ENCODE measurements at places on chromosomes 2 and 18.

DNA sequence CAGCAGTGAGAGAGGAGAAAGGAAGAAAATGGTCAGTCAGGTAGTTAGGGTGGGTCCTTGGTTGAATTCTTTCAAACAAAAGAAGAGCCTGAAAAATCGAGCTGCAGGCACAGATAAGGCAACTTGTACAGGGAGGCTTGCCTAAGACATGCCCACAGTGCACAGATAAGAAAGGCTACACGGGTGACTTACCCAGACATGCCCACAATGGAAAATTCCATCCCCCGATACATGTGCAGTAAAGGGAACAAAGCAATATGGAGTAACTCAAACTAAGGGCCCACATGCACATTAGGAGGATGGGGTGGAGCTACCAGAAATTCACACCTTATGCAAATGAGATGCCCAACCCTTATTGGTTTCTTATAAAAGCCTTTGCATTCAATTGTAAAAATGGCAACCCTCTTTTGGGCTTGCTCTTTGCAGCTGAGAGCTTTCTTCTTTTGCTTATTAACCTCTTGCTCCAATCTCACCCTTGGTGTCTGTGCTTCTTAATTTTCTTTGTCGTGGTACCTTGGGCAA lies 110.3 kb upstream of the RMP24 start:
- DNase-seq = no peak

- DNase-seq = no peak
Observed at GRCh38 chr2:15527074-15527739, 33.9 kb downstream of the NBAS start.

- DNase-seq = no peak
Observed at GRCh38 chr2:120250640-120251039, 2.0 kb upstream of the RALB start.

DNA sequence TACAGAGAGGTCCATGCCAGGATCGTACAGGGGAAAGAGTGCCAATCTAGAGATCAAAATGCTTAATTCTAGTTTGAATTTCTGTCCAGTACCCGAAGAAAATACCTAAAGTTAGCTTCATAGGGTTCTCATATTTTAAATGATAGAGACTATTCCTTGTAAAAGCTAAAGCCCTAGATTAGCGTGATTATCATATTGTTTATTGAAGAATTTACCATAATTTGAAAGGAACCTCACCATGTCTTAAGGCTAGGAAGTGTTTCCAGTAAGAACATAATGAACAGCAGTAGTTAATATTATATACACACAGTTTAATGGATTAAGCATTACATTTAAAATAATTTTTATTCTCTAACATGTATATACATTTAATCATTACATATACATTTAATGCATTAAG lies 68.5 kb downstream of the COBLL1 start:
- no peak for DNase-seq

DNA sequence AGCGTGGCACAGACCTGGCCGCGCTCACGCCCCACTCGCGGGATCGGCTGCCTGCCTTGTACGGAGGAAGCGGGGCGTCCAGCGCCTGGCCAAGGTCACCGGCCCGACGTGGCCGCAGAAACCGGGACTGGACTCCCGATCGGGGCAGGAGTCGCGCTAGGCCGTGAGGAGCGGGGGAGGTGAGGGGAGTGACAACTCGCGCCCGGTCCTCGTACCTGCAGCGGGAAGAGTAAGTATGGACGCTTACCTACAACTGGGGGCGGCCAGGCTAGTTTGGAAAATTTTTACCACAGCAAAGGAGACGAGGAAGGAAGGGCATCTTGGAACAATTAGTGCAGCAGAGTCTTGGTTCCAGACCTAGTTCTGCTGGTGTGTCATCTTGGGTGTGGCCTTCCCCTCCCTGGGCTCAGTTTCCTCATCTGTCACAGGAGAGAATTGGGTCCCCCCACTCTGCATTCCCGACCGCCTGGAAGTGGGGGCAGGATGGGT lies 693 bp downstream of the UBE2F start:
- DNase-seq = no peak

- no peak for DNase-seq
Observed at GRCh38 chr2:132415915-132416722, 486 bp upstream of the GPR39 start.

DNA sequence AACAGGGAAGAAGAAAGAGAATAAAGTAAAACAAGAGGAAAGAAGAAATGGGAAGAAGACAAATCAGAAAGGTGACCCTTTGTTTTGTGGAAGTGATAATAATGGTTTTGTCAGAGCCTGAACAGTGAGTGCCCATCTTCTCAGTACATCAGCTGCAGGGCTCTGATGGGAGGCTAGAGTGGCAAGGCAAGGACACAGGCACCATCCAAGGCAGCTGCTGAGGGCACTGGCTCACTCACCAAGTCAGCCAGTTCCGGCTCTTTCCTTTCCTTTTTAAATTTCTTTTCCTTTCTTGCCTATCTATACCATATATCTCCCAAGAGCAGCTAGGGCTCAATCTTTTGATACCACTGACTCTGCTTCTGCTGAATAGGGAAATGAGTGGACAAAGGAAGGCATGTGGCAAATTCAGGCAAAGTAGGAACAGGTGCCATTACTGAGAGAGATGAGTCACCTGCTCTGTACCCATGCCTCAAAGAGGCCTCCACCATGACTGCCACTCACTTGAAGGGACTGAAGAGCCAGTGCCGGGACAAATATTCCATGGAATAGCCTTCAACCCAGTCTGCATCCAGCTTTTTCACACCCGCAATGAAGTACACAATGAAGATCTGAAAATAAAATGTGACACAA lies 6.2 kb downstream of the GGCX start:
- DNase-seq = no peak

DNA sequence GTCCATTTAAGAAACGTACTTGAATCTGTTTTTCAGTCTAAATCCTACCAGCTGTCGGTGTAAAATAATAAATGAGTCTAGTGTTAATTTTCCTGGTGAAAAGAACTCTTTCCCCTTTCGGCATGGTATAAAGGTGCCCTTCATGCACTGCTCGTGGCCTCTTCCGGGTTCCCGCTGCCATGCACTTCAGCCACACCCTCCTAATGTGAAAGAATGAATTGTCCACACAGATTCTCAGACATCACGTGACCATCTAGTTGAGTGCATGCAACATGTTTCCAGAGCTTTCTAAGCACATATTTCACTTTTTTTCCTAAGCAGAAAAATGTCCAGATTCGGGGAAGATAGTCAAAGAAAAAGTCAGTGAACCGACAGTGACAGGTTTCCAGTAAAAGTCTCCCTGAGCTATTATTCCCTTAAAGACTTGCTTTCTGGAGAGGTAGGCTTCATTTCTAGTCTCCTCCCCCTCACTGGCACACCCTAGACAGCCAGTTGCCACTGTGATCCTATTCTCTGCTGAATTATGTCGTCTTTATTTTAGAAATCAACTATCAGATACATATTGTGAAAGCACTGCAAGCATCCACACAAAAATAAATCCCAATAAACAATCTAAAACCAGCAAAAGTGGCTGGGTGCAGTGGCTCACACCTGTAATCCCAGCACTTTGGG lies 65.9 kb upstream of the RPL31 start:
- DNase-seq = no peak

- DNase-seq = no peak
Observed at GRCh38 chr2:157329524-157329923, 3.9 kb upstream of the ERMN start.

DNA sequence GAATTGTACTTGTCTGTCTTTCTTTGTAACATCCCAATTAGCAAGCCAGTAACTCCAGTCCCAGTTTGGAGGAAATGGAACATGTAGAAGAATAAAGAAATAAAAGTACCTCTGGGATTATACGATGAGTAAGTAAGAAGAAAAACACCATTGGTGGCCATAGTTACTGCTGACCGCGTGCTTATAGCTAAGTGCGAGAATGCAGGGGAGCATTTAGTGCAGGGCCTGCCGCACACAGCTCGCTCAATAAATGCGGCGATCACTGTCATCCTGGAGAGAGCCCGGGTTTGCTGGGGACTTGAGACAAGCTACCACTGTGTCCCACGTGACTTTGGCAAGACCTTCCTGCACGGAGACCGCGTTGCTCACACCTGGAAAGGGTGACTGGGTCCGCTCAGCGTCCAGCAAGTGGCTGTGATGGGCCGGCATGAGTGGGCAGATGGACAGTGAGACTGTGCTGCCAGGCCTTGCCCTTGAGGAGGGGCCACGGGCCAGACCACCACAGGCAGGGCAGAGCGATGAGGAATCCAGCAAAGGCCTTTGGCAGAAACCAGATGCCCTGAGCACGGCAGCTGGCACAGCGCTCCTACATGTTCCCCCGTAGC lies 54.8 kb downstream of the ADI1 start:
- DNase-seq = no peak

DNA sequence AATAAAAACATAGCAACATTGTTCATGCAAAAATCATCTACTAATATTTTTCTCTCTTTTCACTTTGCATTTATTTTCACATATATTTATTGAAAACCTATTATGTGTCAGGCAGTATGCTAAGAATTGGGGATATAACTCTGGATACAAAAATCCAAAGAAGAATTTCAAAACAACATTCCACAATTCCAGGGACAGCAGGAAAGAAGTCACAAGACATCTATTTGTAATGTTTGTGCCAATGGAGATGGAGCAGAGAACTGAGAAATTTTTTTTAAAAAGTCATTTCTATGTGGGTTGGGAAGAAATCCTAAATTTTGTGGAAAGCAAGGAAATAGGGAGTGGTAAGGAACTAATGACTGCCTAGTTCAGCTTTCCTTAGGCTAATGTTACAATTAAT lies 128.6 kb upstream of the TLK1 start:
- DNase-seq = no peak

DNA sequence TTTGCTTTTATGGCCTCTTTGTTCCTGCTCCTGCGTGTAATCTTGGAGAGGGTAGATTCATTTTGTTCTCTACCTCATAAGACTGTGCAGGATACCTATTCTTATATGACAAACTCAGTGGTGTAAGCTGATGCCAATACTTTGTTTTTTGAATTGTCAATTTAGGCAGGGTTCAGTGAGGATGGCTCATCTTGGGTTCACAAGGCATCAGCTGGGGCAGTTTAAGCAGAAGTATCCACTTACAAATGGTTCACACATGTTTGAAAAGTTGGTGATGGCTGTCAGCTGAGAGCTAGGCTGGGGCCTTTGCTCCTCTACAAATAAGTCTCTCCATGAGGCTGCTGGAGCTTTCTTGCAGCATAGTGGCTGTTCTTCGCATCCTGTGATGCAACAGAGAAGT lies 920.6 kb upstream of the PIK3C3 start:
- DNase-seq = no peak

DNA sequence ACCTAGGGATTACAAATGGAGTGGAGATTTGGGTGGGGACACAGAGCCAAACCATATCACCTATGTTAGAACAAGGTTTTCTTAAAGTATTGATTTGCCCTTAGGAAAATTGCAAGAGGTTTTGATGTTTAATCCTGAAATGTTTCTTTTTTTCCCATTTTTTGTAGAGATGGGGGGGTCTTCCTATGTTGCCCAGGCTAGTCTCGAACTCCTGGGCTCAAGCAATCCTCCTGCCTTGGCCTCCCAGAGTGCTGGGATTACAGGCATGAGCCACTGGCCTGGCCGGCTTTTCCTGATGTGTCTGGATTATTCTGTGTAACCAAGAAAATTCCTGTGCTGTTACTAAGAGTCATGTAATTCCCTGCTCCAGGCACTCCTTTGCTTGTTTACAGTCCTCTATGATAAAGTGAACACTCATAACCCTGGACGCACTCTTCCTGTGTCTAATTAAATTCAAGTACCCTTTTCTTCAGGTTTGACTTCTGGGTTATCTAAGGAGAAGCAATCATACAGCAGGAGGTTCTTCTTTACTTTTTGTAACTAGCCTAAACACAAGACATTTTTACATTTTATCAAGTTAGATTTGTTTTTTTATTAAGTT lies 15.0 kb upstream of the CTDP1 start:
- DNase-seq = no peak

- DNase-seq = no peak
Observed at GRCh38 chr18:54558609-54559585, 32.1 kb upstream of the DYNAP start.

DNA sequence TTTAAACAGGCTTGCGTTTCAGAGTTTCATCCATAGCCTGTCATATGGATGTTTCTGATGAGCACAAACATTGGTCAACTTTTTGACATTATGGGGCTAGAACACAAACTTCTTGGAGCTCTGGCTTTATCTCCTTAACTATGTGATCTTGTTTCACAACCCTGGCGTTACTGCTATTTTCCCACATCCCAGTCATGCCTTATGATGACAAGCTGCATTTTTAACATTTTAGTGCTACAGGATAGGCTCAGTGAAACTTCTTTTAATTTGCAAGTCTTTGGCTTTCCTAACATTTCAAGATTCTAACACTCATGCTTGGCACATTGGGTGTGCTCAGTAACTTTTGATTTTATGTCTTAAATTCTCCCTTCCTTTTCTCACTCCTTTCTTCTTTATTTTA lies 21.0 kb upstream of the PDE1A start:
- no peak for DNase-seq

DNA sequence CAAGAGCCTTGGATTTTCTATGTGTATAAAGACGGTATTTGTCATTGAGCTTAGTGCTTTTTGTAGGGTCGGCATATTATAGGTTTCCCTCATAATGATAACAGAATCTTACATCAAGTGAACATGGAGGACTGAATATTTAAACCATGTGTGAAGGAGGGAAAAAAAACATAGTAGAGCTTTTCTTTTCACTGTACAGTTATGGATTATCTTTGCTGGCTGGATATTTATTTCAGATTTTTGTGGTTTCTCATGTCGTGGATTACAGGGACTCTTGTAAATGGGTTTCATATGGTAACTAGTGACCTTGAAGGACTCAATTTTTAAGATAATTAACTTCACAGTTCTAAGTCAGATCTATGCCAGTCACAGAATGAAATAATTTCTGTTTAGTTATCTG lies 330.2 kb upstream of the NRP2 start:
- DNase-seq = no peak
